ENCODE measurements at places on chromosomes 2 and 18. TPM values are rescaled to one million over a fixed set of nuclear protein-coding genes. Genes with fewer than 3 reads are reported as not detected.
A peak's percentile ranks its signal among the peaks of the same experiment; 100 is the strongest.

- no peak for DNase-seq
Measured at GRCh38 chr2:195659114-195659513, 2.1 kb downstream of the SLC39A10 start.

- no peak for DNase-seq
Measured at GRCh38 chr2:25255745-25256487, 85.8 kb downstream of the DNMT3A start.

DNA sequence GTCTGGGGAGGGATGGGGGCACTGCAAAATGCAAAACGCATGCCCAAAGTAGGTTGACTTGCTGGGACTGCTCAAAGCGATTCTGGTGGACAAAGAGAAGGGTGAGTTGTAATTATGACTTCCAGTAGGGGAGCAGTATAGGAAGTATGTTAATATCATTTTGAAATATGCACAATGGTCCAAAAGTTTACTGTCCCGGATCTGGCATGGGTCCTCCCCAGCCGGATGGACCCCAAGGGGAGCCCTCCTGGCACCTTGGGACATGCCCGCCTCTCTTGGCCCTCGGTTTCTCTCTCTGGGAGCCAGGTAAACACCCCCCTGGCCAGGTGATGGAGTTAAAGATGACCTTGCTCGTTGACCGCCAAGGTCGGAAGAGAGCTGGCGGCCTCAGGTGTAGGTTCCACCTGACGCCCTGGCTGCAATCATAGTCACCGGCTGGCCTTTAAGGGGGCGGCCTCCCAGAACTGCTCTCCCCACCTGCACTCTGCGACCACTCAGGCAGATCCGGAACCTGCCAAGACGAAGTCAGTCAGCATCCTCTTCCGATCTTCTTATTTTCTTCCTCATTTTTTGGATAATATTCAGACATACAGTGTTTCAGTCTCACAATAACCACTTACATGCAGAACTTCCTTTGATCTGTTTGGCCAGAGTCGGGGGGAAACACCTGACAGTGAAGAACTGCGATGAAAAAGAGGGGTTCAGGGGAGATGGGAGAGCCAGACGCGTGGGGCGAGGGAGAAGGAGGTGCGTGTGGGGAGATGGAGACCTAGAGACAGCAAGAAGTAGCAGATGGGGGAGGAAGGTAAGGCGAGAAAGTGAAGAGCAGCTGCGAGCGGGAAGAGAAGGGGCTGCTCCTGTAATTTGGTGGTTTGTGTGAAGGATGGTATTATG is 148.3 kb downstream of the MEIS1 start:
- DNase-seq = no peak

DNA sequence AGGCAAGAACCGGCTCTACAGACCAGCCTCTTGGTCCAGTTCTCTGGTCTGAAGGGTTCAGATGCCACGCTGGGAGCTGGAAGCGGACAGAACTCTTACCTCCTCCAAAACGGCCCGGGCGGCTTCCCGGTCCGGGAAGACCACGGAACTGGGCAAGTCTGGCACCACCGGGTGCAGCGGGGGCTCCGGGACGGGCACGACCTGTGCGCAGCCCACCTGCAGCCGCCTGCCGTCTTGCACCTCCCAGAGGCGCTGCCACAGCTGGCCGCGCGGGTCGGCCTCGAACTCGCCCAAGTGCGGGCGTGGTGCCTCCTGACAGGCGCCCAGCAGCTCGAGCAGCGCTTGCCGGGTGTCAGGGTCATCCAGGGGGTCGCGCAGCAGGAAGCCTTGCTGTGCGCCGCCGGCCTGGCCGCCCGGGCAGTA is 773 bp downstream of the CMPK2 start:
- peak; percentile 19 for DNase-seq

DNA sequence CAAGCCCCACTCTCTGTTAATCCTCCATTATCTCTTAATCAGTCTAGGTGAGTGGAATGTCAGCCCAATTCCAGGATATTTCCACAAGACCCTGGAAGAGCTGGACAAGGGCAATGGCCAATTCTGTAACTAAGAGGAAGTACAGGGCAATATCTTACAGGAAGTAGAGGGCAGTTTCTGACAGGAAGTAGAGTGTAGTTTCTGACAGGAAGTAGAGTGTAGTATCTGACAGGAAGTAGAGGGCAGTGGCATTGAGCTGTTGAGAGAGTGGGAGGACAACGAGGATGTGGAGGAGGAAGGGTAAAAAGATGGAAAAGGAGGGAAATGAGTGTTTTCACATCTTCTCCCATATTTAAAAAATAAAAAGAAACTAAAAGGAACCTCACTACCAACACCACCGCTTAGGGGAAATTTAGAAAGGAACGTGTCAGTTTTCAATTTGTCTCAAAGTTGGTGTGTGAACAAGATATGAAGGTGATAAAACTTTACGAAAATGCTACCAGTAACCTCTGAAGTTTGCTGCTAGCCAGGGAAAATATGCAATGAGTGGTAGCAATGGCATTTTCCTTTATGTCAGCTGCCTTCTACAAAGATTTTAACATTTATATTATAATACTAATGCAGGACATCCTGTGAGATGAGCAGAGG is 430.9 kb upstream of the HNRNPA3 start:
- DNase-seq = no peak

GRCh38 chr2:38293152-38293865 is 83.8 kb downstream of the ATL2 start:
- no peak for DNase-seq

- peak; percentile 68 for DNase-seq
Measured at GRCh38 chr2:202104286-202104870, 31.3 kb downstream of the KIAA2012 start.

SOX11 gene
- not detected for total RNA-seq
